ENCODE measurements at places on chromosomes 3 and 15.

DNA sequence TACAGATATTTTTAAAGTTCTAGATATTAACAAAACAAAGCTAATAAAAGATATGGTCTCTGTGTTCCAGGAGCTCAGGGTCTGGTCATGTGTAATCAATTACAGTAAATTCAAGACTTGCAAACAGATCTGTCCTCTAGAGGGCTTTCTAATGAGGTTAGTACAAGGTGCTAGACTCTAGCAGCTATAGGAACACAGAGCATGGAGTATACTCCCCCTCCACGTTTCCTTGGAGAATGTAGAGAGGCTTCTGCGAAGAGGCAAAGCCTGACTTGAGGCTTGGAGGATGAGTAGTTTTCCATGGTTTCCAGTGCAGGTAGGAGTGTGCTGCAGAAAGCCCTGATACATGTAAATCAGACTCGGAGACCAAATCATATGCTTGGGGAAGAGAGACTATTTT is 32.7 kb upstream of the DLG1 start:
- DNase-seq, result no peak

DNA sequence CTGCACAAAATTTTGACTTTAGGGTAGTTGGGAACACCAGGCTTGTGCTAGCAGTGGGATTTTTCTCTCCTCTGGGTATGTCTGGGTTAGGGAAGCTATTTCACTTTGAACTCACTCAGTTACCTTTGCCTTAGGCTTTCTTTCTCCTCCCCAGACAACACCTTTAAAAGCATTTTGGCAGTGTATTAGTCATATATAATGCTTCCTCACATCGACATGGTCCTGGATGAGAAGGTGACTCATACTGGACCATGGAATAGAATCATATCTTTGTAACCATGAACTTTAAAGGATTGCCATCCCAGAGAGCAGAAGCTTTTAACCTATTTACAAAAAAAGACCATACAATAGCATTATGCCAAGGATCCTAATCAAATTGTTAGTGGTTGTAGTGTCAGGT is 2.7 kb downstream of the RYR3 start:
- DNase-seq, result no peak

DNA sequence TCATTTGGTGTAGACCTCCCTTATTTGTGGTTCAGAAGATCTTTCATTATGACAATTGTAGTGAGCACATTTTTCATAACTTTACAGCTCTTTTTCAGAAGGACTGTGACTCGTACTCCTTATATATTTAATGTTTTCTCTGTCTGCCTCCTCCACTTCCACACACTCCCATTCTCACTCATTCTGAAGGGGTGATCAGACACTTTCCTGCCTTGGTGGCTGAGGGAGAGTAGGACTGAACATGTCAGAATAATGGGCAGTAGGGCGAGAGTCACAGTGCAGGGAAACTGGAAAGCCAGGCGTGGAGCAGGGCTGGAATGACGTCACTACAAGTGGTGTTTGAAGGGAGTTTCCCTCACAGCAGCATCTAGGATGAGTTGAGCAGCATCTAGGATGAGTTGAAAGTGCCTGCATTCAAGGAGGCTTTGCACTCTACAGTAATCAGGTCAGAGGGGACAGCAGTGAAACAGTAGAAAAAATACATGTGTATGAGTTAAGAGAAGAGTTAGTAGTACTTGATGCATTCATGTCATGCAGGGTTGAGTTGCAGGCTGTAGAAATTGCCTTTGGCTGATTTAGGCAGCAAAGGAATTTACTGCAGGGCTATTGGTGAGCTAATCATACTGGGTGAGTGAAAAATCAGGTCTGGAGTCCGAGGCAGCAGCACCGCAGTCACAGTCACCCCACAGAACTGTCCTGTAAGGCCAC is 36.3 kb upstream of the FBXL22 start:
- DNase-seq, result peak; percentile 26

- DNase-seq, result no peak
Measured at GRCh38 chr15:64687172-64687571, 88.2 kb downstream of the RBPMS2 start.

DNA sequence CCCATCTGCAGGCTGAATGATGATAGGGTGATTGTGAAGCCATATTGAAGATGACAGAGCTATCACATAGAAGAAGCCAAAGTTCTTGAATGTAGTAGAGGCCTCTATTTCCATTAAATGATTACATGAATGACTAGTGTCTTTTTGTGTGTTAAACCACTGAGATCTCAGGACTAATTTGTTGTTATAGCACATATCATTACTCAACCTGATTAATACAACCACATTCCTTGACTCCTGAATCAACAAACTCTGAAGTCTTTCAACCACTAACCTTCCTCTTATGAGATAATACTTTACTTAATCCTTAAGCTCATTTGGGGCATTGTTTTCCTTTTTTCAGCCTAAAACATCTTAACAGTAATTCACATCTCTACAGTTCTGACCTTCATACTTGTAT is 564.5 kb upstream of the ADAMTS9 start:
- DNase-seq, result no peak

DNA sequence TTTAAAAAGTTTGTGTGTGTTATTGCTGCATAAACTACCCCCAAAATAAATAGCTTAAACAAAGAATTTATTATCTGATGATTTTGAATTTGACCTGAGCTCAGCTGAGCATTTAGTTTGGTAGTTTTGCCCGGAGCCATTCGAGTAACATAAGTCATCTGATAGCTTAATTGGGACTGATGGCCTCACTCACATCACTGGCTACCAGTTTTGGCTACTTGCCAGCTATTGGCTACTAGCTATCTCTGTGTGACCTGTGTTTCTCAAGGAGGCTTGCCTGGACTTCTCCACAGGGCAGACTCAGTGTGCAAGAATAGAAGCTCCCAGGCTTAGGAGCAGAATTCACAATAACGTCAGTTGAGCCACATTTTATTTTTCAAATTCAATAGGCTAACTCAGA is 9.0 kb downstream of the CNTN3 start:
- DNase-seq, result no peak

DNA sequence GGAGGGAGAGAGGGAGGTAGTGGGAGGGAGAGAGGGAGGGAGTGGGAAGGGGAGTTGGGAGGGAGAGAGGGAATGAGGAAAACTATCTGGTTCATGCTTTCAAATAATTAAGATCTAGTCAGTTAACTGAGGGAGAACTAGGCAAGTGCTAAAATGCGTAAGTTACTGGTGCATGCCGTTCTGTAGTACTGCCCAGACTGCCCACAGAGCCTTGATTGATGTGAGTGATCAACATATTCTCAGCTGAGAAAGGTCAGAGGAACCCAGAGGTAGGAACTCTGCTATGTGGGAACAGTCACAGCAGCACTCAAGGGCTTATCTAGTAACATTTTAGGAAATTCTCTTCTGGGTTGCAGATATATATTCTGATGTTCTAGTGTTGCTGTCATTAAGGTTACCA is 149.8 kb upstream of the ROBO1 start:
- no peak for DNase-seq

- no peak for DNase-seq
Measured at GRCh38 chr15:44033894-44034293, 161.2 kb downstream of the FRMD5 start.

DNA sequence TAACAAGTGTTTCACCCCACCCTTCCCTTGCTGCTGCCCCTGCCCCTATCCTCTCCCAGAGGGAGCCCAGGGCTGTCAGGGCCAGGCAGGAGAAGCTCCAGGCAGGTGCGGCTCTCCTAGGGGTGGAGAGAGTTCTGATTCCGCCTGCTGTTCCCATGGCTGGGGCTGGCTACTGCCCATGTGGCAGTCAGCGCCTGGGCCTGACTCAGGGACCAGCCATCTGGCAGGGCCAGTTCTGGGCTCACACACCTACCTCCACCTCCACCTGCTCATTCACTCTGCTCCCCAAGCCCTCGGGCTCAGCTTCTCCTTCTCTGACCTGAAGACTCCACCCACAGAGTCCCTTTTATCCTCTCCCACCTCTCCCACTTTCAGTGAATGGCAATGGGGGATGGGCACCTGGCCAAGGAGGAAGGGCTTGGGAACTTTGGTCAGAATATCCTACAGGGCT is 23.4 kb downstream of the AMOTL2 start:
- DNase-seq, result no peak

- DNase-seq, result no peak
Measured at GRCh38 chr15:72227720-72228119, 3.3 kb downstream of the PKM start.

DNA sequence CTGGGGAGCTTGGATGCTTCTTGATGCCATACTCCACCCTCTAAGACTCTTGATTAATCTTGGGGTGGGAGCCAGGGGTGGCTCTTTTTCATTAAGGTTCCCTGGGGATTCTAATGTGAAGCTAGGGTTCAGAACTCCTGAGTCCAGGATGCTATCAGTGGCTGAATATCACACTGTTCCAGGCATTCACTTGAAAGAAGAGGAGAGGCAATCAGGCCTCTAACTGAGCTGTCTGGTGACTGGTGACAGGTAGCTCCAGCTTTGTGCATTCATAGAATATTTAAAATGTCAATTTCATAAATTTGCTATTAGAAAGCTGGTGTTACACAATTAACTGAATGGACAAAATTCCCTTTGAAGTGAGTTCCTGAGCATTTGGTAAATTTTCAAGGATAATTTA is 139.0 kb downstream of the CHDH start:
- no peak for DNase-seq
